Stomach (tissue), 19 donors: ENCODE measurements at places on chromosomes 4 and X. TPM values are rescaled to one million over a fixed set of nuclear protein-coding genes. Genes with fewer than 3 reads are reported as not detected.

- no peak for DNase-seq
- peaks cover 71% of the 10 kb centered on the region for H3K36me3 ChIP-seq
- H3K27me3 ChIP-seq = no peaks in the 10 kb centered on the region
- no peaks in the 10 kb centered on the region for H3K4me1 ChIP-seq
- H3K27ac ChIP-seq = no peak overlapping the region
- H3K4me3 ChIP-seq = no peak overlapping the region
These were observed 19.4 kb upstream of the SLC25A6 start for GRCh38 chrX:1411326-1411725.

DNA sequence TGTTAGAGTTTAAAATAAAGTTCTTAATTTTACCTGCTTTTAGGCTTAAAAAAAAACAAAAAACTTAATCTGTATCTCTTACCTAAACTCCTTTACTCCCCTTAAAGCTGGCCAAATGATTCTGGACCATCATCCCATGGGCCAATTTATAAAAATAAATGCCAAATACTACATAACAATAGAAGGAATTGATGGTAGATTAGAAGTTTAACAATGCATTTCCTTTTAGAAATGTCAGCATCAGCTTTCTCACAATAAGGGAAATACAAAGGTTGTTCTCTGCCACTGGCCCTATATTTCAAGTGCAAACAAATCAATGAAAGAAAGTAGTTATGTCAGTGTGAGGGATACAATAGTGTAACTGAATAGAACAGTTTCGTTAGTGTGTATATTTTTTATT, 5.7 kb upstream of the RAPGEF2 start:
- H3K27me3 ChIP-seq = no peaks in the 10 kb centered on the region
- H3K36me3 ChIP-seq = no peaks in the 10 kb centered on the region
- H3K4me3 ChIP-seq = no peak overlapping the region
- DNase-seq = no peak

The TMSB15A gene
- not detected for total RNA-seq

The TRIM75 gene
- total RNA-seq = not detected

DNA sequence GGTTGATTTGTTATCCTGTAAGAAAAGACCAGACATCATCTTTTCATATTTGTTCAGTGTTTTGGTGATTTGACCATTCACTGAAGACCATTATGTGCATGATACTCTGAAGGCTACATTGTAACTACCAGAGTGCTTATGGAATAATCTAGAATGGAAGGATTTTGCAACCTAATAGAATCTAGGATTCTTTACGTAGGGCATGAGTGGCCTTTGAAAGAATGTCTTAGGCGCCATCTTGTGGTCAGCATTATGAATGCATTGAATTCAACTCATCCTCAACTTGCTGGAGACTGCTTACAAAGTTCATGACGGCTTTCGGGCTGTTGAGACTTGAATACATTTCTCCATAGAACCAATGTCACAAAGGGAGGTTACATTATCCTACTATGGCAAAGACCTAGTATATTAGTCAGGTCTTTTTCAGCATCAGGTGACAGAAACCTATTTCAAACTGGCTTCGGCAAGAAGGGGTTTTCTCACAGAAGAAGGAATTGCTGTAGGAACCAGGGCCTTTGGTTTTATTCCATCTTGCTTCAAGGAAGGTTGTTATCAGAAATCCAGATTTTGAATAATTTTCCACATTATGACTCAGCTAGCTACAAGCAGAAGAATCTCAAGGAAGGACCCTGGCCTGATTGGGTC, 104.1 kb downstream of the GPAT3 start:
- no peaks in the 10 kb centered on the region for H3K27me3 ChIP-seq
- no peak overlapping the region for H3K4me3 ChIP-seq
- no peak overlapping the region for H3K27ac ChIP-seq
- DNase-seq = peak; percentile 91
- H3K36me3 ChIP-seq = no peaks in the 10 kb centered on the region

- peak; percentile 25 for DNase-seq
- no peaks in the 10 kb centered on the region for H3K4me1 ChIP-seq
- no peak overlapping the region for H3K4me3 ChIP-seq
- H3K36me3 ChIP-seq = no peaks in the 10 kb centered on the region
- H3K27me3 ChIP-seq = no peaks in the 10 kb centered on the region
- H3K27ac ChIP-seq = no peak overlapping the region
These were observed 44.8 kb downstream of the GRIA2 start for GRCh38 chr4:157265281-157265680.

- H3K4me3 ChIP-seq = no peak overlapping the region
- H3K4me1 ChIP-seq = no peaks in the 10 kb centered on the region
- H3K27ac ChIP-seq = no peak overlapping the region
- H3K27me3 ChIP-seq = no peaks in the 10 kb centered on the region
- H3K36me3 ChIP-seq = no peaks in the 10 kb centered on the region
These were observed 593.2 kb downstream of the ZNF674 start for GRCh38 chrX:45952030-45952429.

The CITED1 gene
- not detected for total RNA-seq

The MAGEE2 gene
- total RNA-seq = not detected

DNA sequence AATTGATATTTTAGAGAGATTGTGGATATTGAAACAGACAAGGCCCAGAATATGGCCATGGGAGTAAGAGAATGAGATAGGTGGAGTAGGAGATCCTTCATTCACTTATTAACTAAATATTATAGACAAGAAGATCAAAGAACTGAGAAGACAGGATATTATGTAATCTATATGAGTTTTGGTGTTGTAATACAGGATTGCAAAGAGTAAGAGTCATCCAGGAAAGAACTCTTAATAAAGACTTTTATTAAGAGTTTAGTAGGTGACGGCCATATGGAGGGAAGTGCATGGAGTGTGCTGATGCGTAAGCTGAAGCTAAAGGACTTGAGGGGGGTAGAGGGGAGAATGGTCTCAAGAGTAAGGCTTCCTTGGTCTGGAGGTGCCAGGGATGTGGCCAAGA, 153.7 kb downstream of the VEGFC start:
- H3K4me3 ChIP-seq = no peak overlapping the region
- H3K27me3 ChIP-seq = no peaks in the 10 kb centered on the region
- no peaks in the 10 kb centered on the region for H3K36me3 ChIP-seq
- H3K27ac ChIP-seq = no peak overlapping the region
- DNase-seq = no peak

The KCNE5 gene
- not detected for total RNA-seq

GRCh38 chrX:14825851-14826250, 47.0 kb downstream of the FANCB start:
- no peaks in the 10 kb centered on the region for H3K4me1 ChIP-seq
- no peaks in the 10 kb centered on the region for H3K36me3 ChIP-seq
- H3K4me3 ChIP-seq = no peak overlapping the region
- DNase-seq = peak; percentile 5

- peaks cover 14% of the 10 kb centered on the region for H3K4me1 ChIP-seq
- H3K27me3 ChIP-seq = no peaks in the 10 kb centered on the region
- peak overlapping the region; percentile 79 for H3K27ac ChIP-seq
- DNase-seq = no peak
- H3K36me3 ChIP-seq = no peaks in the 10 kb centered on the region
- H3K4me3 ChIP-seq = peak overlapping the region; percentile 6
These were observed 56.7 kb upstream of the HGFAC start for GRCh38 chr4:3384771-3385710.

The PABPC4L gene
- 6.6 TPM for total RNA-seq

GRCh38 chrX:72685810-72686456, 28.2 kb downstream of the PHKA1 start:
- H3K4me3 ChIP-seq = no peak overlapping the region
- no peaks in the 10 kb centered on the region for H3K4me1 ChIP-seq
- DNase-seq = no peak

The MAGEH1 gene
- total RNA-seq = 25.1 TPM

DNA sequence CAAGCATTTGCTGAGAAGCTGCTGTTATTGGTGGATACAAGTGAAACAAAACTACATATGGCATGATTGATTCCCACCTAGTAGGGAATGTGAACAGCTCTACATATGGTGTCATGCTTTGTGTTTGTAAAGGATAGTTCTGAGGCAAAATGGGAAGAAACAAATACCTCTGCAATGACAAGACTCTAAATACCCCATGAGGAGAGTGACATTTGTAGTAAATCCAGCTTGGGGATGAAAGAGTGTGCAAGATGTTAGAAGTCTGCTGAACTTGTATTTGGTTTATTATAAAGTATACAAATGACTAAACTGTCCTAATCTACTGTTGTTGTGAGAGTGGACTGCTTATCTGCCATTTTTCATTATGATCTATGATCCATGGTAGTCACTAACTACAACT, 120.8 kb upstream of the HS3ST1 start:
- DNase-seq = no peak
- H3K27ac ChIP-seq = peak overlapping the region; percentile 43
- H3K4me3 ChIP-seq = no peak overlapping the region

- H3K27me3 ChIP-seq = no peaks in the 10 kb centered on the region
- DNase-seq = no peak
- no peak overlapping the region for H3K27ac ChIP-seq
These were observed 880 bp upstream of the LONRF3 start for GRCh38 chrX:118973389-118974087.

The CXCR3 gene
- total RNA-seq = not detected
